Activated CD4-positive, alpha-beta T cell treated with anti-CD3 and anti-CD28 coated beads, Interleukin-2, amount 50 U/mL, for 24 hours (primary cell): ENCODE measurements at places on chromosomes 5 and 9.

DNA sequence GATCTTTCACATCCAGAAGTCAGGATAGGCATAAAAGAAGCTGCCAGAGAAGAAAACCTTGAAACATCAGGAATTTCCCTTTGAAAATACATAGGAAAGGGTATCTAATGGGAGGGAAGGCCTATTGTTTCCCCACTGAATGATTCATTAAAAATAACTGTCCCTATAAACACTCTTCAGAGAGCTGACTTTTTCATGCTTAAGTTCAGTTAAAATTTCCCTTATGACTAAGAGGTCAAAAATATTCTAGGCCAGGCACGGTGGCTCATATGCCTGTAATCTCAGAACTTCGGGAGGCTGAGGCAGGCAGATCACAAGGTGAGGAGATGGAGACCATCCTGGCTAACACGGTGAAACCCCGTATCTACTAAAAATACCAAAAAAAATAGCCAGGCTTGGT, 499.5 kb downstream of the ENC1 start:
- DNase-seq: no peak

GRCh38 chr9:131481441-131482342, 21.0 kb upstream of the POMT1 start:
- DNase-seq: no peak

DNA sequence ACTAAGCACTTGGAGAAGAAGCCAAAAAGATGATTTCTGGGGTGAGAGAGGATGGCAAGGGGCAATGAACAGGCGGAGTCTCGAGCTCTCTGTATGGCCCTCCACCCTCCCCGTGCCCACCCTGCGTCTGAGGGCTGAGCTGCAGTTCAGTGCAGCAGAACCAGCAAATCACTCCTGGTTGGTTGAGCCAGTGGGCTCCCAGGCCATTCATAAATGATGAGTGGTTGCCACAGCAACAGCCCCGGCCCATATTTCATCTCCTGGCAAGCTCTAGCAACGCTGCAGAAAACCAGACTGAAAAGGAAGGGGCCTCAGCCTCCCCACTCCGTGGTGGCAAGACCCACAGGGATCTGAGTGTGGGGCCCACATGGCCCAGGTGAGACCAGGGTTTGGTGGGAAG, 93.8 kb upstream of the PPP1R26 start:
- DNase-seq: no peak

- DNase-seq: no peak
Measured at GRCh38 chr5:154366353-154366752, 79.4 kb upstream of the SAP30L start.

DNA sequence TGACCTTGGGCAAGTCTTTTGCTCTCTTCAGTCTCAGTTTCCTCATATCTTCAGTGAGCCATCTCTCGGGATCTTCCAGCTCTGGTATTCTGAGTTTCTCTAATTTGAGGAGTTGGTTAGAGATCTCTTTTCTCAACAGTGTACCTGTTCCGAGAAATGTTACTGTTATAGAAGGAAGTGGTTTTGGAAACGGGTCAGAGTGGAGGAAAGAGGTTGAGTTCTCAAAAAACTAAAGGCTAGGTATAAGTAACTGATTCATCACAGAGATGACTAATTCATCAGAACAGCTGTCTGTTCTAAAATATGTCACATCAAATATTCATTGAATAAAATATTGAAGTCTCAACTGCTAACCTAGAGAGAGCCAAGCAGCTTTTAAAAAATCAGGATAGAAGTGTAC, 106.6 kb downstream of the PALM2AKAP2 start:
- DNase-seq: no peak

- DNase-seq: no peak
Measured at GRCh38 chr9:82939451-82939850, 123.5 kb downstream of the RASEF start.

- DNase-seq: no peak
Measured at GRCh38 chr5:107578051-107578635, 92.6 kb downstream of the EFNA5 start.

- no peak for DNase-seq
Measured at GRCh38 chr5:11346336-11346735, 557.9 kb downstream of the CTNND2 start.

GRCh38 chr5:31626156-31626555, 12.8 kb upstream of the PDZD2 start:
- DNase-seq: no peak

DNA sequence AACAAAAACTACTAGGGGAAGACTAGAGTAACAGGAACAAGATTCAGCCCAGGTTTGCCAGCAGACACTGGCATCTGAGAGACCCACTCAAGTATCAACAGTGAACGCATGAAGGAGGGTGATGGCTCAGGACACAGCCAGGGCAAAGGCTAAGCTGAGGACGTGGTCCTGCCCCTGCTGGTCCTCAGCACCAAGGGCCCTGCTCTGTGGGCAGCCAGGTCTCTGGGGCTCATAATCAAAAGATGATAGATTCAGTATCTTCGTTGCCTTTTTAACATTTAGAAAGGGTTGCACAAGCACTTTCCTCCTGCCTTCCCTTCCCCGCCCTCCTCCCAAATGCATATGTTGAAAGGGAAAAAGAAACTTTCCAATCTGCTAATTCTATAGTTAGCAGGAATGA, 31.5 kb downstream of the MACROH2A1 start:
- DNase-seq: no peak
